Renal cortical epithelial cell (primary cell): ENCODE measurements at places on chromosomes 4 and X.

DNA sequence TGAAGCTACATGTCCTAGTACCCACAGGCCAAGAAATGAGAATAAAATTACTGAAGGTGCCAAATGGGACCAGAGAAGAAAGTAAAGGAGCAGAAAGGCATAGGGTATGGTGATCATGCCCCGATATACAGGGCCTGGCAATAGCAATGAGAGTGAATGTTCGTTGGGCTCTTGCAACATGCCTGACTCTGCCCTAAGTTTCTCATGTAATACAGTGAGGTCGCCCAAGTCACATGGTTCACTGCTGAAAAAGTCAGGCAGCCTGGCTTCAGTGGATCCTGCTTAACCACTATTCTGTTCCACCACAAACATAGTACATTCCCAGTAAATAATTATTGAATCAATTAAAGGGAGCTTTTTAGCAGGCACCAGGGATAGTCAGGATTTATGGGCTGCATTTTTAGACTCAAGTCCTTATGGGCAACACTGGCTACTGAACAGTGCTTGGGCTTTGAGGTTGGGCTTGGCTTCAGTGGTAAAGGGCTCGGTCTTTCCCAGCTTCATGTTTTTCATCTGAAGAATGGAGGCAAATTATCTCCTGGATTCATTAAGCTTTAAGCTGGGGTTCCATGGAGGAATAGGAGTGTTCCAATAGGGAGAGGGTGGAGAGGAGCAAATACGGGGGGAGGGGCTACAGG is 67.1 kb upstream of the ZNF518B start:
- DNase-seq: no peak

DNA sequence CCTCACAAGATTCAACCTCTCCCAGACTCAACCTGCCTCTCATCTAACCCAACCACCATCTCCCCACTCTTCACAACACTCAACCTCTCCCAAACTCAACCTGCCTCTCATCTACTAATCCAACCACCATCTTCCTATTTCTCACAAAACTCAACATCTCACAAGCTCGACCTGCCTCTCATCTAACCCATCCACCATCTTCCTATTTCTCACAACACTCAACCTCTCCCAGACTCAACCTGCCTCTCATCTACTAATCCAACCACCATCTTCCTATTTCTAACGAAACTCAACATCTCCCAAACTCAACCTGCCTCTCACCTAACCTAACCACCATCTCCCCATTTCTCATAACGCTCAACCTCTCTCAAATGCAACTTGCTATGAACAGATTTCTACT is 29.8 kb downstream of the FAT1 start:
- no peak for DNase-seq

DNA sequence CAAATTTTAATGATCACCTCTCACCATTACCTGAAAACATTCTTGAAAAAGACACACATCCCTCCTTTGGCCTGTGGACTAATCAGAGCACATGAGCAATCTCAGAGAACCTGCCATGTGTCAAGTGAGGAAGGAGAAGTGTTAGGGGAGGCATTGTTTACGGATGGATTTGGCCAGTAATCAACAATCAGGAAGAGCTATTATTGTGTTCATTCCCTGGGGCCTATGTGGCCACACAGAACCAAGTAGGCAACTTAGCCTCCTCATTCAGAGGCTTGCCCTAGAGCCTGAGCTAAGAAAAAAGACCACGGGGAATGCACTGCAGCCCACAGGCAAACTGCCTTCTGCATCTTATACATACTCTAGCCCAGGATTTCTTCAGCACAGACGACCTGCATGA is 40.6 kb upstream of the DOCK11 start:
- no peak for DNase-seq

DNA sequence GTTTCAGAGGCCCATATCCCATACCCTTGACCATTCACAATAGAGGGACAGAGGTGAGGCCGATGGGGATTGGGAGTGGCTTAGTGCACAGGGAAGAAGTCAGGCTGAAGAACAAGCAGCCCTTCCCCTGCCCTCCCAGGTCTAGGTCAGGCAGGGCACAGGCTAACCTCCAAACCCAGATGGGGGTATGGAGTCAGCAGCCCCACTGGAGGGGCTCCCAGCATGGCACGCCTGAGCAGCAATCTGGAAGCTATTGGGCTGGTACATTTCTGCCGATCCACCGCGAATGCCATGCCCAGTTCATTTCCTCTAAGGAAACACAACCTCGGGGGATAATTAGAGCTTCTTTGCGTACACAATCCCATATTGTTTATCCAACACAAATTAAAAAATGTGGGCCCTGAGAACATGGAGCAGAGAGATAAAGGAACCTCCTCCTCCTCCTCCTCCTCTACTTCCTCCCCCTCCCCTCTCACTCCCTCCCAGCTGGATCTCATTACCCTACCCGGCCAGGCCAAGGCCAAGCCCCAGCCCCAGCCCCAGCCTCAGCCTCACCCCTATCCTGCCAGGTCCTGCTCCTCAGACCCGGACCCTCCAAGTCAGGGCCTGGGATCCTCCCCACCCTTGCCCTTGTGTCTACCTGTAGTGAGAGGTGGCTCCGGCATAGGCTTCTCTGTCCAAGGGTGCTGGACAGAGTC is 83.0 kb downstream of the PJA1 start:
- DNase-seq: no peak

DNA sequence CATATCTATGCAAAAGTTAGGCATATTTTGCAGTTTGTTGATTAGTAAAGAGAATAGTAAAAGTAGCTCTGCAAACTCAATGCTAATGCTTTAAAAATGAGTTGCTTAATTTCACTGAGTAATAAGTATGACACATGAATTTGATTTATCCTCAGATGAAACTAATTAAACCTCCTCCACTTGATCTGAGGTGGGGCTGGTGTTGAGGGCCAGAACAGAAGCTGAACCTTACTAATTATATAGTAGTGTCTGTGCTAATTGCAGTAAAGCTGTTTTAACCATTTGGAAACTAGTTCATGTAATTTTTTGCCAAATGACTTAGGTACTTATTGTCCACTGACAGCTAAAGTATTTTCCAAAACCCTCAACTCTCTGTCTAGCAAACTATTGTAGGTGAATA is 7.7 kb upstream of the PGAM4 start:
- no peak for DNase-seq

GRCh38 chr4:7648544-7649395 is 214.0 kb upstream of the PSAPL1 start:
- no peak for DNase-seq

GRCh38 chr4:173230062-173230461 is 61.5 kb downstream of the GALNT7 start:
- no peak for DNase-seq

DNA sequence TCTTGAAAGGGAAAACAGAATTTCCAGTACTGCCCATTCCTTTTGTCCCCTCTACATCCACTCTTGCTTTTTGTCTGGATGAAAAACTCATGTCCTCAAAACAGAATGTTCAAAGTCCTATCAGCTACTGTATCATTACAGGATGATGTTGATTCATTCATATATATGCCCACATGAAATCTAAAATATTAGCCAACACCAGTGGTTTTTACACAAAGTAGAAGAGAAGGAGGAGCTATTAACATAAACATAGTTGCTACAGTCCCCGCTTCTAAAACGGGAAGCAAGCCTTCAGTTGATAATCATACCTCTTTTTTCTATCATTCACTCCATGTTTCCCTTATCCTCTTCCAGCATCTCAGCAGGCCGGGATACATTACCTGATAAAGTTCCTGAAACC is 7.7 kb upstream of the THOC2 start:
- DNase-seq: no peak

- DNase-seq: no peak
These were observed 1.1 kb downstream of the GTPBP6 start for GRCh38 chrX:317424-318067.

GRCh38 chr4:78953769-78954666 is 14.8 kb upstream of the PAQR3 start:
- DNase-seq: peak; percentile 16

GRCh38 chr4:121973816-121974215 is 22.0 kb upstream of the TRPC3 start:
- no peak for DNase-seq
